Caudate nucleus (tissue), 63 donors: ENCODE measurements at places on chromosomes 5 and 9.

GRCh38 chr5:144522698-144523097 is 352.0 kb downstream of the KCTD16 start:
- DNase-seq = no peak

- DNase-seq = no peak
These were observed 14.6 kb downstream of the ENTREP1 start for GRCh38 chr9:69339620-69340019.

GRCh38 chr5:76693141-76693540 is 22.8 kb upstream of the F2R start:
- no peak for DNase-seq

DNA sequence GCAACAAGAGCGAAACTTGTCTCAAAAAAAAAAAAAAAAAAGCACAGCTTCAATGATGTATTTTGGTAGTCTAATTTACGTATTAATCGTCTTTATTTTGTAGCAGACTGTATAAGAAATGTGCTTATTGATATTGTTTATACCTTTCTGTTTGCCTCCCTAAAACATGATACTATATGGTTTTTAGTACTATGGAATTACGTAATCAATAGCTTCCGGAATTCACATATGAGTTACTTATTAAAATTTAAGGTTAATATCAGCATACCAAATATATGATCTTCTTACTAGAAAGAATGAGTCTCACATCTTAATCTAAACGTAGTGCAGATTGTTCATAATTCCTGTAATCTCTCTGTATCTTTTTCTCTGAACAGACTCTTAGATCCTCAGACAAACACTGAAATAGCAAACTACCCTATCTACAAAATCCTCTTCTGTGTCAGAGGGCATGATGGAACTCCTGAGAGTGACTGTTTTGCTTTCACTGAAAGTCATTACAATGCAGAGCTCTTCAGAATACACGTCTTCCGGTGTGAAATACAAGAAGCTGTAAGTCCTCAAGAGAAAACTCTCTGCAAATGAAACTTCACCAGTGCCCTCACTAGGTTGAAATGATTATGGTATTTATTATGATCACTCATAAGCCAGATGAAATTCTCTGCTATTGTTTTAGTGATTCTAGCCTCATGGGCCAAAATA is 44.4 kb upstream of the GPR21 start:
- no peak for DNase-seq

- DNase-seq = no peak
These were observed 22.2 kb downstream of the AHRR start for GRCh38 chr5:343461-344401.

GRCh38 chr5:45355189-45355992 is 340.8 kb downstream of the HCN1 start:
- DNase-seq = no peak

GRCh38 chr5:51465165-51465564 is 81.9 kb downstream of the ISL1 start:
- no peak for DNase-seq

DNA sequence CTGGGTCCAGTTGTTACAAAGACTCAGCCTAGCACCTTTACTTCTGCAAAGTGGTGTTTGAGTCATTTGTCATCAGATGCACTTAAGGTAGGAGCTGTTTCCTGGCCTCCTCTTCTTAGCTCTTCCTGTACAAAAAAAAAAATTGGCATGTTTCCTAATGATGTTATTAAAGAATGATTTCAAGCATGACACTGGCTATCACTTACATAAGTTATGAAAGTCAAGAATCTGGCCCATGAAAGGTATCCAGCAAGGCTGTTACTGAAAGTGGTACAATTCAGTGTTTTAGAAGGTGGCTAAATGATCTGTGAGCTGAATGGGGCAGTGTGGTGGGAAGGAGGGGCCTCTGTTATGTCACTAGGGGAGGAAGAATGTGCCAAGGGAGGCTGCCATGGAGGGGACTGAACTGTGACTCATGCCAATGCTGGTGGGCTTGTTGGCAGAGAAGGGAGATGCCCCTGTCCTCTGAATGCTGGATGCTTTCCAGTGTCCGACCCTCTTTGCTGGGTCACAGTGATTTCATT is 175.1 kb upstream of the MAP1B start:
- no peak for DNase-seq

- no peak for DNase-seq
These were observed 252.2 kb downstream of the SYK start for GRCh38 chr9:91053824-91054223.

DNA sequence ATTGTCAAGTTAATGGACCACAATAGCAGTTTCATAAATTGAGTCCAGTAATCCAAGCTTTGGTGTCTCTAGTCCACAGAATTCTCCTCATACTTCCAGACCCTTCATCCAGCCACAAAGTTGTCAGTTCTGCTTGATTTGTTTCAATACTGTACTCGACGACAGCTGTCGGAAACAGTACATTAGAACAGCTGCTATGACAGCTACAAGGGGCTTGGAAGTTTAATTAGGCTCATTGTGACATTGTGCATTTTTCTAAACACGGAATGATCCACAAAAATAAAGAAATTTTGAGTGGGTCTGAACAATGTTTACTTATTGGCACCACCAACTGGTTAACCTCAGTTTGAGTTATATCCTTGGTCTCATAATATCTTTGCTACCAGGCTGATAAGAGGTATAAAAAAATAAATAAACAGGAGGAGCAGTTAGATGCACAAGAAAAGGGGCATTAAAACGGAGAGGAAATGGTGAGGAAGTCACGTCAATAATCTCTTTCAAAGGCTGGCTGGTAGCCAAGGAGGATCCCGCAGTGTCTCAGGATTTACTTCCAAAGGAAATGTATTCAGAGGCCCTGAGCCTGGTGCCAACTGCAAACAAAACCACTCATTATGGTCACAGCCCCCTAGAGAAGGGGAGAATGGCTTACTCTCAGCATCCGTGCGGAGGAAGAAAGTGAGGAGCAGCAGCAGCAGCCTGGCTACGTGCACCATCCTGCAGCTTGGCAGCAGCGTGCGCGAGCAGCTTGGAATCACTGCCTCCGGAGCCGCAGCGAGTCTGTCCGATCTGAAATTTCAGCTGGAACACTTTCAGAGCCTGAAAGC is 933.8 kb upstream of the DMAC1 start:
- DNase-seq = peak; percentile 35

DNA sequence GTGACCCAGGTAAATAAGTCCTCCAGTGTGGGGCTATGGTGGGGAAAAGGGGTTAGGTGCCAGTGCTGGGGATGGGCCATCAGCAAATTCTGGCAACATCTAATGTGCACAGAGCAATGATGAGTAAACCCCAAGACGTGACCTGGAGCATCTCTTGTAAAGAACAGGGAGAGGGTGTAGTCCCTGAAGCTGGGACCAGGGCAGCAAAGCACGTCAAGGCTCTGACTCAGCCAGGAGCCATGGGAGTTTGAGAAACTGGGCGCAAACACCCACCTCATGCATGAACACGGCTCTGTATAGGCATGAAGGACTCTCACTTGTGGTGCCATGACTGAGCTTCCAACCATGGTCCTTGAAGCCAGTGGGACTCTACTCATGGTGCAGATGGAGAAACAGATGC is 51.8 kb downstream of the DUSP1 start:
- DNase-seq = no peak

DNA sequence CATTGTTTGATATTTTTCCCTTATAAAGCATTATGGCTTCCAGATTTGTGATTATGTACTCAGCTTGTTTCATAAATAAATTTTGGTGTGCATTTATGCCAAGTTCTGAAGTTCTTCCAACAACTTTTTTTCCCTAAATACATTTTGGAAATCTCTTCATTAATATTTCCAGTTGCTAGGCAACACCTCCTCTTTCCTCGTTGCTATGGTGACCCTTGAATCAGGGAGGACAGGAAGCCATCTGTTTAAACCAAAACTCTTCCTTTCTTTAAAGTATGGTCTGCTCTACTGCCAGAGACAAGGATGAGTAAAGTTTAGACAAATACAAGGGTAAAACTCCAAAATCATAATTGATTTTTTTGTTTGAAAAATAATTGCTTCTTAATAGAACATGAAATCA is 779.3 kb downstream of the CDH9 start:
- DNase-seq = no peak

- DNase-seq = no peak
These were observed 50.4 kb upstream of the FAM170A start for GRCh38 chr5:119578937-119579336.

GRCh38 chr9:130770679-130771442 is 64.2 kb upstream of the ABL1 start:
- no peak for DNase-seq

- DNase-seq = no peak
These were observed 26.8 kb downstream of the SPTAN1 start for GRCh38 chr9:128579194-128579593.

DNA sequence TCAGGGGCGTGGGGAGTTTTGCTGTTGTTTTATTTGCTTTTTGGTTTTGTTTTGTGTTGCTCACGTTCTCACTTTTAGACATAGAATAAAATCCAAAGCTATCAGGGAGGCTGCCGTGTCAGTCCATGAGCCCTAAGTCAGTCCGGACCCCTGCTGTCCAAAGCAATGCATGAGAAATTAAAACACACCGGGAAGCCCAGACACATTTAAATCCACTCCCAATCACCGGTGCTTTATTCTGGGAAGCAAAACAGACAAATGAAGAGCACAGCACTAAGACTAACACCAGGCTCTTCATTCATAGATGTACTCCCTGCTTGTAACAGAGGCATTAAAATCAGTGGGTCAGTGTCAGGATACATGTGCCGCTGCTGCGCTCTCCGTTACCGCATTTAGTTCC is 180.9 kb downstream of the IRX2 start:
- no peak for DNase-seq

DNA sequence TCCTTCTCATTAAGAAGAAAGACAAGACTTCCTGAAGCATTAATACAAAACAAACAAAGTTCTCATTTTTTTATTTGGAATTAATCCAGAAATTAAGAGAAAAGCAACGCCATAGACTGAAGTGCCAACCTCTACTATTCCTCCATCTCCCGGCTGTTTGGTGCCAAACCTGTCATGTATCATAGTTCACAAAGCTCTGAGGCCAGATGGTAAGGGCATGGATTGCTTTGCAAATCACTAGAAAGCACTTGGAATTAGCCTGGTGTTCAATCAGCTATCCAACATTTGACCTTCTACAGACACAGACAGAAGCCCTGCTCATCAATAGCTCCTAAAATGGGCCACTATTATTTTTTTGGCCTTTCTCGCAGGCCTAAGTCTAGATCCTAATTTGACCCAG is 33.8 kb downstream of the HTR1A start:
- no peak for DNase-seq

- DNase-seq = no peak
These were observed 6.2 kb upstream of the ORM1 start for GRCh38 chr9:114316605-114317230.

DNA sequence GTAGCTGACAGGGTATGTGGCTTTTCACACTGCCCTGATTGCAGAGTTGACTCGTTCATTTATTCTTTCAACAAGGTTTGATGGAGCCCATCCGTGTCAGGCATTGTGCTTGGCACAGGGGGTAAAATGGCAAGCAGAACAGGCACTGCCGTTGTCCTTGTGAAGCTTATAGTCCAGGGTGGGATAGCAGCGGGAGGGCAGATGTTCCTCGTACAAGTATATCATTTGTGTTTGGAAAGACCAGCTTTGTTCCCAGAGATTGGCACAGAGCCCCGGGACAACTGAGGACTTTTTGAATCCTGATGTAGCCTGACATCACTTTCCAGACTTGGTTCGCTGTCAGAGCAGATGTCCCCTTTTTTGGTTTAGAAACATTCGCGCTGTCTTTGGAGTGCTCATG is 50.9 kb downstream of the MVB12B start:
- DNase-seq = peak; percentile 90

DNA sequence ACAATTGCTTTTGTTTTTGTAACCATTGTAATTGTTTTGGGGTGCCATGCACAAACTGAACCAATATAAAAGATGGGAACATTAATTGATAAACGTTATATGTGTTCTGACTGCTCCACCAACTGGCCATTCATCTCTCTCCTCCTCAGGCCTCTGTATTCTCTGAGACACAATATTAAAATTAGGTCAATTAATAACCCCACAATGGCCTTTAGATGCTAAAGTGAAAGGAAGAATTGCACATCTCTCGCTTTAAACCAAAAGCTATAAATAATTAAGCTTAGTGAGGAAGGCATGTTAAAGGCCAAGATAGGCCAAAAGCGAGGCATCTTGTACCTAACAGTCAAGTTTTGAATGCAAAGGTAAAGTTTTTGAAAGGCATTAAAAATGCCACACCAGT is 448.4 kb upstream of the ITGA1 start:
- DNase-seq = no peak

- DNase-seq = no peak
These were observed 99.5 kb upstream of the LMX1B start for GRCh38 chr9:126514037-126514821.

- no peak for DNase-seq
These were observed 588.0 kb downstream of the PRELID2 start for GRCh38 chr5:145246961-145247744.

DNA sequence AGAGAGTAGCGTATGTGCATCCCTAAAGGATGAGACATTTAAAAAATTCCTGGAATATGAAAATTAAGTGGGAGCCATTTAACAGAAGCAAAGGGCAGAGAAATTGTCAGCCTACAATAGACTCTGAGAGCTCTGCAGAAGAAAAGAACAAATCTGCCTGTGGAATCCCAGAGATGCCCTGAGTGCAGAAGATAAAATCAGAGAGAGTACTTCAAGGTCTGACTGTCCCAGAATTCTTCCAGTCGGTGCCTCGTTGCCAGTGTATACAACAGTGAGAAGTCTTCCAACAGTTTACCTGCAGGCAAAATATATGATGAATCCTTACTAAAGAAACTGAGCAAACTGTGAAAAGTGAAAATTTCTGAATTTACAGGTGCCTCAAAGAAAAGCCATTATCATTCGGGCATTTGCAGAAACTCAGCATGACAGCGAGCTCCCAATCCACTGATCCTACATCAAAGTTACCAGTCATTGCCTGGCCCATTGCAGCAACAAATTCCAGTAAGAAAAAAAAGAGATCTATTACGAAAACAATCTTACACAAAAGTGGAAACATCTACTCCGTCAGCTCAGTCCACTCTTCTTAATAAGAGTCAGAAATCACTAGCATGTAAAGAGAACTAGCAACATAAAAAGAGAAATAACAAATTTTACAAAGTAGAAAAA is 92.8 kb upstream of the VCAN start:
- no peak for DNase-seq

GRCh38 chr5:143306040-143306439 is 97.4 kb downstream of the NR3C1 start:
- DNase-seq = no peak

DNA sequence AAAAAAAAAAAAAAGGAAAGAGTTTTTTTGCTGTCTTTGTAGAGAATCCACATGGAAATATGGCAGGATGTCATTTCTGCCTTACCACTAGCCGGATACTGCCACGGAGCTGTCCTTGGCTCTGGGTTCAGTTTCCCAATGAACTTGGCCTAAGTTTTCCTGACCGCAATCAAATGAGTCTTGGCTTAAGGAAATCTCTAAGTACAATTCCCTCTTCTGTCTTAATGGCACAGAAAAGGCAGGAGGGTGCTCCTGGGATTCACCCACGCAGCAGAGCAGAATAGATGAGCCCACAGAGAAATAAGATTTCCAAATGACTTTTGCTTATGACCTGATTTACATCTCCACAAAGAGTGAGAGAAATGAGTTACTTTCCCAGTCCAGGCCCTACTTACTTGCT is 284.0 kb upstream of the VLDLR start:
- DNase-seq = no peak
